ENCODE measurements at places on chromosomes 11 and 22.

DNA sequence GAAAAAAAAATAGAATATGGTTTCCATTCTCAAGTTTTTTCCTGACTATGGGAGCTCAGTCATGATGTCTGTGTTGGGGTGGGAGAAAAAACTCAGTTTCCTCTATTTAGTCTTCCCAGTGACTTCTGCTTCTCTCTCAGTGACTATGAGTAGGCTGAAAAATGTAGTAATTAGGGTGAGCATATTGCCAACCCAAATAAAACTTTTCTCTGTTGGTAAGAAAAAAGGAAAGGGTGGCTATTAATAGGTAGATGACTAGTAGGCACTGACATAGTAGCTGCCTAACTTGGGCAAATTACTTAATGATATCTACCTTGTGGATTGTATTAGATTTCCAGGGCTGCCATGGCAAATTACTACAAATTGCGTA, 34.2 kb upstream of the BIRC3 start:
- no peak for DNase-seq

GRCh38 chr11:122404571-122404970, 251.0 kb upstream of the UBASH3B start:
- no peak for DNase-seq

- DNase-seq, result no peak
These were observed 1354.4 kb downstream of the LRRC4C start for GRCh38 chr11:40104941-40105550.

DNA sequence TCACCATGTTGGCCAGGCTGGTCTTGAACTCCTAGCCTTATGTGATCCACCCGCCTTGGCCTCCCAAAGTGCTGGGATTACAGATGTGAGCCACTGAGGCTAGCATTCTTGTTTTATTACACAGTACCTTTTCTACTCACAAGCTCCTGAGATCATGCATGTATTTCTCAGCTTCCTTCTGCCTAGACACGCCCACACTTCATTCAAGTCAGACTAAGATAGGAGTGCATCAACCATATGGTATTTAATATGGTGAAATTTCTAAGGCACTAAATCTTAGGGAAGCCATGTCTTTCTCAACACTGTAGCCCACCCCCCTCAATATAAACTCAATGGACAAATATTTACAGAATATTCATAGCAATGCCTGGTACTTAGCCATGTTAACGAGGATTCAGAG, 62.1 kb downstream of the SLC25A17 start:
- DNase-seq, result no peak

GRCh38 chr11:82890936-82891335, 9.3 kb downstream of the PRCP start:
- DNase-seq, result no peak

- no peak for DNase-seq
These were observed 34.7 kb upstream of the CLNS1A start for GRCh38 chr11:77672264-77672663.

DNA sequence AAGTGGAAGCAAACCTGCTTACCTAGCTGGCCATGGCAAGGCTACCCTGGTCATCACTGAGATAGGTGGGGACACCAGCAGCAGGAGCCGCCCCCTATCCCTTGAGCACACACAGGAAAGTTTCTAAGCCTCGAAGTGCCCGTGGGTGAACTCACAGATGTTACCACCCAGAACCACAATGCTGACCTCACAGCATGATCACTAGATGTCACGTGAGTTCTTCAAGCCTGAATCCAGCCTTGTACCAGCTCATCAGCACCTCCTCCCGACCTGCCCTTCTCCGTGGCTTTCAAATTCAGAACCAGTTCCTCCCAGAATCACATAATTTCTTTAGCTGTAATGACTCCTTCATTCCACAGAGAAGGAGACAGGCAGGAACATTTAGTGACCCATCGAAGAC, 24.7 kb upstream of the TIMP3 start:
- DNase-seq, result no peak

DNA sequence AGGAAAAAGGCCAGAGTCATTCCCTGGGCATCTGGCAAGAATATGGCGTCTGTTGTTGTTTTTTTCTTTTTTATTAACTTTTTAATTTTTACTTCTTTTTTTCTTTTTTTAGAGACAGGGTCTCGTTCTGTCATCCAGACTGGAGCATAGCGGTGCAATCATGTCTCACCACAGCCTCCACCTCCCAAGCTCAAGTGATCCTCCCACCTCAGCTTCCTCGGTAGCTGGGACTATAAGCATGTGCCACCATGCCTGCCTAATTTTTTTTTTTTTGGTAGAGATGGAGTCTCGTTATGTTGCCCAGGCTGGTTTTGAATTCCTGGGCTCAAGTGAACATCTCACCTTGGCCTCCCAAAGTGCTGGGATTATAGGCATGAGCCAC, 54.0 kb upstream of the PRDM11 start:
- DNase-seq, result no peak

DNA sequence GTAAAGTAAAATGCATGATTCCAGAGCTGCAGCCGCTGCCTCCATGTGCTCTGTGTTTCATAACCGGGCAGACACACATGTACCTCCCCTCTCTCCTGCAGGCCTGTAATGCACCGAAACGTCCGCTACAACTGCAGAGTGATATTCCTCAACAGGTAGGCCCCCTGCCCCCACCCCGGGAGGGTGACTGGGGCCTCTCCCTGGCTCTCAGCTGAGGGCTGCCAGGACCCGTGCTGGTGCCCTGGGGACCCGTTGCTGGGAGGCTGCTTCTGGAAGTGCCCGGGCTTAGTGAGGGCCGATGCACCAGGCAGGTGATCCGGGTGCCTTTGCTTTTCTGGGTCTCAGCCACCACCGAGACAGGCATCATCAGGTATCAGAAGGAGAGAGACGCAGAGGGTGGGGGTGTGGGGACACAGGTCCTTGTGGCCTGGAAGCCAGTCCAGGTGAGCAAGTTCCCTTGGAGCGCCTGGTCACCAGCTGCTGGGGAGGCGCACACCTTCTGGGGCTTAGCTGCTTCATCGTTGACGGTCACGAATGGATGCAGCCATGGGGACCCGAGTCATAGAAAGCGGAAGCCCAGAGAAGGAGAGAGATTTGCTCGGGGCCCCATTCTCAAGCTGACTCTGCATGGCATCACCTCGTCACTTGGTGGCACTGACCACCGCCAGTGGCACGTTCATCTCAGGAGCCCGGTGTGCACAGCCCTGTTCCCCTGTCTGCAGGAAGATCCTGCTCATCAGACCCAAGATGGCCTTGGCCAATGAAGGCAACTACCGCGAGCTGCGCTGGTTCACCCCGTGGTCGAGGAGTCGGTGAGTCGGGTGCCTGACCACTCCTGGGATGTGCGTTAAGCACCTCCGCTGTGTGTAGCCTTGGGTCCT, 10.6 kb downstream of the NADSYN1 start:
- no peak for DNase-seq

GRCh38 chr11:119375337-119376196, 5.9 kb downstream of the USP2 start:
- no peak for DNase-seq

GRCh38 chr11:45985212-45985611, 62.8 kb downstream of the LARGE2 start:
- no peak for DNase-seq
